ENCODE measurements at places on chromosomes 7 and 10.

- DNase-seq, result no peak
Observed at GRCh38 chr7:2787251-2787951, 56.7 kb downstream of the GNA12 start.

DNA sequence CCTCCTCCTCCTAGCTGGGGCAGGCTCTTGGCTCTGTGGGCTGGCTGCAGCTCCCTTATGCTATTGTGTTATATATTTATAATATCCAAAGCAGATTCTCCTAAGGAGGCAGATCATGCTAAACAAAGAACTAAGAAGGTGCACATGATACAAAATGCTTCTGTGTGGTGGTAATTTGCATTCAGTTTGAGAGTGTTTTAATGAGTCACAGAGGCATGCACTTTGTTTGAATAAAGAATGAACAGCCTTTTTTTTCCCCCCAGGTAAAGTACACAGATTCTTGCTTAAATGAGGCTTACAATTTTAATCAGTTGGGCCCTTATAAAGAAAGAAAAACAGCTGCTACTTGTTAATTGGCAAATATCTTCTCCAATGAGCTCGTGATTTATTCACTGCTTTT lies 95.0 kb downstream of the FANK1 start:
- no peak for DNase-seq

GRCh38 chr10:77286531-77287508 lies 350.8 kb downstream of the KCNMA1 start:
- DNase-seq, result no peak

- no peak for DNase-seq
Observed at GRCh38 chr7:88355011-88355410, 48.3 kb upstream of the STEAP4 start.

- DNase-seq, result no peak
Observed at GRCh38 chr7:86958380-86958779, 101.1 kb downstream of the ELAPOR2 start.

DNA sequence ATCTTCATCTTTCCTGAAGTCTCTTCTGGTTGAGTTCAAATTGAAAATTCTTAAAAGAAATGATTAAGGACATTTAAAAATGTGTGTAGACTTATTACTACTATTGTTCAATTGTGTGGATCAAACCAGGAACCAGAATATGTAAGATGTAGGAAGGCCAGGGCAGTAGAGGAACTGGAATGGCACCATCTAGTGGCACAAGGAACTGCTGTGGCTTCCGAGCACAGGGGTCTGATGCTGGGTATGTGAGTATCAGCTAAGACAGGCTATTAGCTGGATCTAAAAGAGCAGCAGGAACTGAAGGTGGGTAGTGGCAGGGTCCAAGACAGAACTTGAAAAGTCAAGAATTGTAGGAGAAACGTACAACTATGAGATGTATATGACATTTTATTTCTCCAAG lies 247.3 kb downstream of the SEMA3A start:
- DNase-seq, result no peak

GRCh38 chr10:821322-821721 lies 110.2 kb downstream of the LARP4B start:
- no peak for DNase-seq

GRCh38 chr7:86939197-86939814 lies 120.1 kb downstream of the ELAPOR2 start:
- peak; percentile 15 for DNase-seq

- no peak for DNase-seq
Observed at GRCh38 chr7:41771717-41772116, 68.8 kb upstream of the INHBA start.

- no peak for DNase-seq
Observed at GRCh38 chr10:103822800-103823199, 32.6 kb downstream of the SH3PXD2A start.

GRCh38 chr7:135147899-135148721 lies at the start of gene TMEM140:
Gene TMEM140 (plus strand): TSS chr7:135148072. CDS start chr7:135164442, 16,370 bp downstream.
- no peak for DNase-seq

GRCh38 chr10:9068003-9068402 lies 1013.5 kb downstream of the GATA3 start:
- DNase-seq, result no peak

- no peak for DNase-seq
Observed at GRCh38 chr10:99450156-99450555, 19.7 kb upstream of the GOT1 start.

All from NCI-H2107 (cell line).